Activated CD8-positive, alpha-beta T cell treated with anti-CD3 and anti-CD28 coated beads, Interleukin-2, amount 10 ng/mL, durations not matched to agents 7 days and 5 days (primary cell): ENCODE measurements at places on chromosomes 4 and X. TPM values are rescaled to one million over a fixed set of nuclear protein-coding genes. Genes with fewer than 3 reads are reported as not detected.

Gene DMRTC1
- not detected for total RNA-seq

Gene TBX22
- total RNA-seq: not detected

Gene LONRF3
- 0.23 TPM for total RNA-seq

Gene YIPF6
- total RNA-seq: 15.0 TPM

Gene IRS4
- not detected for total RNA-seq

Gene PLXNB3
- 1.4 TPM for total RNA-seq

Gene FGF2
- 0.13 TPM for total RNA-seq

Gene KCNIP4
- total RNA-seq: not detected

Gene SSX1
- total RNA-seq: not detected

Gene SMR3B
- total RNA-seq: not detected

Gene MAGIX
- 1.5 TPM for total RNA-seq

Gene NAP1L5
- total RNA-seq: 4.8 TPM

Gene TLR1
- 9.6 TPM for total RNA-seq

Gene GPR78
- total RNA-seq: not detected

Gene TENM3
- total RNA-seq: not detected

Gene BTC
- not detected for total RNA-seq

Gene ART3
- not detected for total RNA-seq

Gene NWD2
- not detected for total RNA-seq

Gene SGCB
- total RNA-seq: 13.0 TPM

Gene TASL
- total RNA-seq: 3.1 TPM

Gene CTAG1A
- not detected for total RNA-seq

Gene IL2
- not detected for total RNA-seq

Gene HOPX
- 63.6 TPM for total RNA-seq
